ENCODE measurements at places on chromosomes 5 and 9.

DNA sequence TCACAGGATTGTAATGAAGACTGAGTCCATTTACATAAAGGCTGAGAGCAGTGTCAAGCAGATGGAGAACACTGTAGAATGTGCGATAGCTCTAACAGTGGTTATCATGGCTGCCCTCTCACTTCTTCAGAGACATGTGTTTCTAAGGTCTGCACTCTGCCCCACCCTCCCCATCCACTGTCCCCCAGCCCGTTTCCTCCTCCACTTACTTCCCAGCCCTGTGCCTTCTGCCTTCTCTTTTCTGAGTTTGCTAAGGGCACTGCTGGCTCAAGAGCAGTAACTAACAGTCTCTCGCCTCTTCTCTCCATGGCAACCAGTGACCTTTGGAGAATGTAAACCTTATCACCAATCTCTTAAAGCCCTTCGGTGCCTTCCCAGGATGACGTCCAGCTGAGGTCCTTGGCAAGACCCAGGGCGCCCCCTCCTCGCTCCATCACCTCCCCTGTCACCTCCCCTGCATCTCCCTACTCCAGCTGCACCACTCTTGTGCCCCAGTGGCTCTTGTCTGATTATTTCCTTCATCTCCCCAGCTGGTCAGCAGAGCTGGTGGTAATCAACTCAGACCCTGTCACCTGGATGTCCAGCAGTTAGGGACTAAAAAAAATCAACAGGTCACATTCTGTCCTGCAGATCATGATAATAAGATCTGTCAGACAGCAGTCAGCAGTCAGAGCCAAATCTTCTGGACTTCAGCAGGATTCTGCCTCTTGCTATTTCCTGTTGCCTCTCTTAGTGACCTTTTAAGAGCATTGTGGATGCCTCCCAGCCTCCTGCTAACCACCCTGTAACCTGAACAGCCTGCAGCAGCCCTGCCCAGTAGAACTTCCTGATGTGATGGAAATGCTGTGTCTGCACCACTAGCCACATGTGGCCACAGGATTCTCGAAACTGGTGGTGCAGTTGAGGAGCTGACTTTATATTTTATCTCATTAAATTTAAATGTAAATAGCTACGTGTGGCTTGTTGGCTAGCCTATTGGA, 9.0 kb downstream of the FXN start:
- DNase-seq, result no peak

GRCh38 chr9:89519366-89519805, 21.5 kb upstream of the SEMA4D start:
- no peak for DNase-seq

DNA sequence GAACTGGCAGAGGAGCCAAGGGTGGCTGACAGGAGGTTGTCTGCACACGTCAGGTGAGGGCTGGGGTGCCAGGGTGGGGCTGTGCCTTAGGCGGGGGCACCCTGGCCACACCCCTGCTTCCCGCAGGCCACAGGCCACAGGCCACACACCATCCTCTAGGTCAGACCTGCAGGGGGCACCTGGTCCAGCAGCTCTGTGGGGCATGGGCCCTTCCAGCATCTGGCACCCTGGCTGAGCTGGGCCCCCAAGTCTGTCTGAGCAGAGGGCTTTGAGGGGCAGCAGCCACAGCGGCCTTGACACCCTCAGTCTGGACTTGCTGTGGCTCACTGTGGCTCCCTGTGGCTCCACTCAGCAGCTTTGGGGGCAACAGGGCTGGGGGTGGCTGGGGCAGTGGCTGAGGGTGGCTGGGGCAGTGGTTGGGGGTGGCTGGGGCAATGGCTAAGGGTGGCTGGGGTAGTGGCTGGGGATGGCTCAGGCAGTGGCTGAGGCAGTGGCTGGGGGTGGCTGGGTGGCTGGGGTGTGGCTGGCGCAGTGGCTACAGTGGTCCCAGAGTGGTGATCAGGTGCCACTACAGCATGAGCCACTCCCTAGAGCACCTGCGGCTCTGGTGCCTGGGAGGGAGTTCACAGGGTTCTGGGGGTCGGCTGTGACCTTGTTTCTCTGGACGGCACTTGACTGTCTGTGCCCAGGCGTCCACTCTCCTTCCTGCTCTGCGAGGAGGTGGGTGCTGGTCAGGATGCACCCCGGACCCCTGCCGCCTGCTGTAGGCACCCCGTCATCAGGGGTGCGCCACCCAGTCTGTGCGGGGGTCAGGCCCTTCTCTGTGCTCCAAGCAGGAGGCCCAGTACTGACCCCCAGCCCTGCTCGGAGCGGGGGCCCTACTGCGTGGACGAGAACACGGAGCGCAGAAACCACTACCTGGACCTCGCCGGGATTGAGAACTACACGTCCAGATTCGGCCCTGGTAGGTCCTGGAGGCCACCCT, 27.1 kb downstream of the NKD2 start:
- DNase-seq, result no peak

DNA sequence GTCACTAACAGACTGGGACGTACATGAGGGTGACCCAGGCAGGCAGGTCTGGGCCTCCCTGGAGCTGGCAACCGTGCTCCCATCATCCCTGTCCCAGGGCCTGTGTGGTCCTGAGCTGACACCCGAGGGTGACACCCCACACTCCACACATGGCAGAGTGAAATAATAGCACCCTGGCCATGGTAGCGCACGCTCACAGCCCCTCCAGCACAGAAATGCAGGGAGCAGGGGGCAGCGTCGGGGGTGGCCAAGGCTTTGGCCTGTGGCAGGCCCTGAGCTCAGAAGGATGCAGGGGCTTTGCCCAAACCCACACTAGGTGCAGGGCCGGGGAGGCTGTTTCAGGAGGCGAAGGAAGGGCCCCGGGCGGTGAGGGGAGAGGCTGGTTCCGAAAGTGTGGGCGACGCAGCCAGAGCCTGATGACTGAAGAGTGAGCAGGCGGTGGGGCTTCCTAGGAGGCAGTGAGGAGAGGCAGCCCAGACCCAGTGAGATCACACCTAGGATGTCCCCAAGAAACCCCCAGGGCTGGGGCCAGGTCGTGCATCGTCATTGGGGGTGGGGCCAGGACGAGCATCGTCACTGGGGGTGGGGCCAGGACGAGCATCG, 12.9 kb downstream of the OR2V2 start:
- DNase-seq, result peak; percentile 81

- peak; percentile 71 for DNase-seq
Measured at GRCh38 chr9:129887334-129888292, 52.4 kb downstream of the USP20 start.

- DNase-seq, result no peak
Measured at GRCh38 chr9:109551651-109552050, 53.5 kb upstream of the PTPN3 start.

DNA sequence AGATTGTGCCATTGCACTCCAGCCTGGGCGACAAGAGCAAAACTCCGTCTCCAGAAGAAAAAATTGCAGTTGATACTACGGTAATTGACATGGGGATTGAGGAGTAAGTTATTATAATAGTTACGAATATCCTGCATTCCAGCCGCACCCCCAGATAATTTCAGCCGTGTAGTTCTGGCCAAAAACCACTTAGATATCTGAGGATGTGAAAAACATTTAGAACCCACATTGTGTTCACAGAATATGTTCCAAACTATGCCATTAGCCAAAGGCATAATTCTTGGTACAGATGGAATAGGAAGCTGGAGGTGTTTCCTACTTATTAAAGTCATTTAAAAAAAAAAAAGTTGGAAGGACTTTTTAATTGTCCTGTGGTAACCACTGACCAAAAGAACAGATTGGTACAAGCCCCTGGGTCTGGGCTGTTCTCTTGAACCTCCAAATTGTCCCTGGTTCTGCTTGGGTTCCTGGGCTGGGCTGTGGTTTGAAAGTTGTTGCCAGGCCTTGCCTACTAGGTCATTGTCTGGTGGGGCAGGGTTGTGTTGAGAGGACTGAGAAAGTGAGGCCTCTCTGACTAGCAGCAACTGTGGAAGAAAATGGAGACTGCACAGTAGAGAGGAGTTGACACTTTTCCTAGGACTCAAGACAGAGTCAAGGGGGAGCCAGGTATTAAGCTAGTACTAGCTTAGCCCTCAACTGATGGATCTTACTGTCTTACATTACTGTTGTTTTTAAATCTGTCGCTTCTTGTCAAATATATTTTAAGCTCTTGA, 198.8 kb downstream of the NR3C1 start:
- DNase-seq, result no peak

- DNase-seq, result no peak
Measured at GRCh38 chr5:147332658-147333057, 97.8 kb downstream of the STK32A start.

- no peak for DNase-seq
Measured at GRCh38 chr9:104780796-104781395, 17.0 kb downstream of the NIPSNAP3B start.

Data from activated naive CD4-positive, alpha-beta T cell treated with Interleukin-2 at 50 U/mL for 16 hours (primary cell).